NCI-H146 (cell line): ENCODE measurements at places on chromosomes 12 and 14.

DNA sequence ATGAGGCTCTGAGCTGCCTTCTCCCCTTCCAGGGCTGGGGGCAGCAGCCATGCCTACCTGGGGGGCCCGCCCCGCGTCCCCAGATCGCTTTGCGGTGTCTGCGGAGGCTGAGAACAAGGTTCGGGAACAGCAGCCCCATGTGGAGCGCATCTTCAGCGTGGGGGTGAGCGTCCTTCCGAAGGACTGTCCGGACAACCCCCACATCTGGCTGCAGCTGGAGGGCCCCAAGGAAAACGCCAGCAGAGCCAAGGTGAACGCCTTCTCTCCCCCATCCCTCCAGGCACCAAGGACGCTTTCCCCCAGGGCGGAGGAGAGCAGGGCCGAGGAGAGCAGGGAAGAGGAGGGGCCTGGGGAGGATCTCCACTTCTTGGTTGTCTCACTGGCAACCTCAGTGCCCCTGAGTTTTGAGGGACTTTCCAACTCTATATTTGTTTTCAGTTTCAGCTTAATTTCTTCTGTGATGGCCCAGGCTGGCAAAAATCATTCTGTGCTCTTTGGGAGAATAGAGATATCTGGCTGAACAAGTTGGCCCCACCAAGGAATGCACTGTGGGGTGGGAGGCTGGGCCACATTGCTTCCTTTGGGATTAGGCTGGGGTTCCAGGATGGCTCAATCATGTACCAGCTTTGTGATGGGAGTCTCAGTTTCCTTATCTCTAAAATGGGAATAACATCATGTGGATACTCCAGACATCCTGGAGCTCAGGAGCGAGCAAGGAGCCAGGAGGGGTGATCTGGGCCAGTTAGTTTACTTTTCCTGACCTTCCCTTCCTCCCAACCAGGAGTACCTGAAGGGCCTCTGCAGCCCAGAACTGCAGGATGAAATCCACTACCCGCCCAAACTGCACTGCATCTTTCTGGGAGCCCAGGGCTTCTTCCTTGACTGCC lies 1.2 kb downstream of the KHNYN start:
- DNase-seq, result no peak

DNA sequence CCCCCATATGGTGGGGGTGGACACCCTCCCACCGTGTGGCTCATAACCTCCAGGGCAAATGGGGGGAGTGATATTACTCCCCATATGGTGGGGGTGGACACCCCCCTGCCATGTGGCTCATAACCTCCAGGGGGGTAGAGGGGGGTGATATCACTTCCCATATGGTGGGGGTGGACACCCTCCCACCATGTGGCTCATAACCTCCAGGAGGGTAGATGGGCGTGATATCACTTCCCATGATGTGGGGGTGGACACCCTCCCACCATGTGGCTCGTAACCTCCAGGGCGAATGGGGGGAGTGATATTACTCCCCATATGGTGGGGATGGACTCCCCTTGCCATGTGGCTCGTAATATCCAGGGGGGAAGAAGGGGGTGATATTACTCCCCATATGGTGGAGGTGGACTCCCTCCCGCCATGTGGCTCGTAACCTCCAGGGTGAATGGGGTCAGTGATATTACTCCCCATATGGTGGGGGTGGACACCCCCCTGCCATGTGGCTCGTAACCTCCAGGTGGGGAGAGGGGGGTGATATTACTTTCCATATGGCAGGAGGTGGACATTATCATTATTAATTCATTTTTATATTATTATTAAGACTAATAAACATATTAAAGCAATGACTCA lies 51.2 kb upstream of the OXA1L start:
- no peak for DNase-seq

DNA sequence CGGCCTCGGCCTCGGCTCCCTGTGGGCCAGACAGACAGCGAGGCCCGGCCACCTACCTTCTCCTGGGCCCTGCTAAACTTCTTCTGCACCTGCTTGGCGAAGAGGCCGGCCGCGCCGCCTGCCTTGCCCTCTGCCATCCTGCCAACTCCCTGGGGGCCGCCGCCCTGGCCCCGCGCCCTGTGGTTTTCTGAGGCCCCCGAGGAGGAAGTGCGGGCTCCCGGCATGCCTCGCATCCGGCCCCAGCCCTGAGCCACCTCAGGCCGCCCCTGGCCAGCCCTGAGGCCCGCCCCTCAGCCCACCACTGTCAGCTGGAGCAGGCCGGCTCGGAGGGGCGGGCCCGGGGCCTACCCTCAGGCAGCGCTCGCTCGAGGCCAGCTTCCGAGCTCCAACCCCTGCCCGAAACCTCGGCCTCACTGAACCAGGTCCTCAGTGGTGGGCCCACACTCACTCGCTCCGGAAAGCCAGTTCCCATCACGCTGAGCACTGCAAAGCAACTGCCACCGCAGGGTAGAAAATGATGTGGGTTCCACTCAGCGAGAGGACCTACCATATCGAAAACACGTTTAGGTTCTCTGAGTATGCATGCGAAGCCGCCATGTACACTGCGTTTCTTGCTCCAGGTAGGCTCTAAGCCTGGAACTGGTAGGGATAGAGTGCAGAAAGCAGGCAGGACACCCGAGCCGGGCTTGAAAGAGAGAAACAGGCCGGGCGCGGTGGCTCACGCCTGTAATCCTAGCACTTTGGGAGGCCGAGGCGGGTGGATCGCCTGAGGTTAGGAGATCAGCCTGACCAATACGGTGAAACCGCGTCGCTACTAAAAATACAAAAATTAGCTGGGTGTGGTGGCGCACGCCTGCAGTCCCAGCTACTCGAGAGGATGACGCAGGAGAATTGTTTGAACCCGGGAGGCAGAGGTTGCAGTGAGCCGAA lies at the start of gene BIN2:
Gene BIN2 (minus strand): TSS at position 209 of the 930 bp plus-strand sequence. CDS start 72 bp downstream, at position 137.
- DNase-seq, result no peak

GRCh38 chr12:7571257-7571656 lies 67.7 kb upstream of the CD163 start:
- DNase-seq, result no peak

GRCh38 chr14:61103541-61104339 lies 122.7 kb downstream of the SLC38A6 start:
- DNase-seq, result no peak

DNA sequence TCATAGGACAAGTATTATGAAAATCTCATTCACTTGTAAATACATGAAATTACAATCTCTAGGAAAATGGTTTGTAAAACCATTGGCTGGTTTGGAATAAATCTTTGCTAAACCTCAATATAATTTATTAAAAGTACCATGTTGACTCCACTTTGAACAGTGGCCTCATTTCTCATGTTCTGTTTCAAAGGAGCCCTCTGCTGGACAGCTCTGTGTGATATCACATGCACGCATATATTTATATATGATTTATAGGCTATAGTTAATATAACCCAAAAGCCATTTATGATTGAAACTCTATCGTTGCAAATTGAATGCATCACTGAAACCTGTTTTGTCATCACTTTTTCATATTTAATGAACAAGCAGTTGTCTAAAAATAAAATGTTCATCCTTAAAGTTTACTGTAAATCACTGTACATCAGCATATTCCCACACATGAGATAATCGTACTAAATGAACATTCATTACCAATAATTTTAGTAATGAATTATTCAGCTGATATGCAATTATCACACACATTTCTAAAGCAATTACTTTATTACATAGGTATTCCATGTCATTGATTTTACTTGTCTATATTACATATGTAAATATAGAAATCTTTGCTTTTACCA lies 493.8 kb downstream of the NPAS3 start:
- DNase-seq, result peak; percentile 9

DNA sequence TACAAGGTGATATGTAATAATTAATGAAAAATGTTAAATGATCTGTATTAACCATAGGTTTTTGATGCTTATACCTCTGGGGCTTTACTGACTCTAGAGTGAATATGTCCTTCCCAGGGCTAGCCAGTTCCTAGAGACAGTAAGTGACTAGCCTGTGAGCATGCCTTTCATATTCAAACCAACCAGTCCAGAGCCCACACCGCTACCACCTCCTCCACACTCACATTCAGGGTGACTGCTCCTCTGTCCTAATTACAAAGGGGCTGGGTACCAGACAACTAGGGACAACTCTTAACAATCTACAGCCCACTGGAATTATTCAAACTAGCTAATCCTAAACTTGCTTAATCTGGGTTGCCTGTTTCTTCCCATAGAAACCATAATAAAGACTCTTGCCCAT lies 49.0 kb downstream of the RALGAPA1 start:
- DNase-seq, result no peak

- DNase-seq, result no peak
Observed at GRCh38 chr12:16096273-16096849, 181.1 kb downstream of the SLC15A5 start.

- no peak for DNase-seq
Observed at GRCh38 chr12:112218150-112218549, 92.8 kb downstream of the TRAFD1 start.

- DNase-seq, result peak; percentile 44
Observed at GRCh38 chr14:102898298-102898697, 24.2 kb upstream of the AMN start.

DNA sequence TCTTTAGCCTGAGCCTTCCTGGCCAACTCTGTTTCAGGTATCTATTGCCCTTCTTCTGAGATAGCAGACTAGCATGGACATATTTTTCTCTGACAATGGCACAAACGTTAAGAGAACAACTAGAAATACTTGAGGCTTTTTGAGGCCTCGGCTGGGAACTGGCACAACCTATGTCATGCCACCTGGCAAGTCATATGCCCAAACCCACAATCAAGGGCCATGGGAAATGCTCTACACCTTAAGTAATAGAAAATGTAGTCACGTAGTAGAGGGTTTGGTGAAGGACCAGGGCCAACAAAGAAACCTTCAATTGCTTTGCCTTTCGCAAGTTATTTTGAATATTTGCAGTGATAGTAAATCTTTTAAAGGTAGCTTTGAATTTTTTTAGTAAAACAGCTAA lies 325.4 kb downstream of the ZFP36L1 start:
- no peak for DNase-seq

DNA sequence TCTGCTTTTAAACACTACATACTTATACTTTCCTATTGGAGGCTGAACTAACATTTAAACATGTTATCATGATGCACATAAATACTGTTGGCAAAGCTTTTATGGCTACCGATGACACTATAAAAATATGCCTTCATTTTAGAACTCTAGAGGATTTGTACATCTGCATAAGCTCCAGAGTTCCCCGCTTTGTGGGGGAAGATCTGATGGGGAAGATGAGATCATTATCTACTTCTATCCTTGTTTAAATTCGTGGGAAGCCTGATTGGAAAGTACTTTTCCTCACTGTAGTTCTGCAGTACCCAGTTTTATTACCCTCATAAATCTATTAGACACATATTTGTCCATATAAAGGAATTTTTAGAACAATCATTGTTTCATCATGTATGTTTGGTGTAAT lies 299.6 kb upstream of the ATP2B1 start:
- no peak for DNase-seq

DNA sequence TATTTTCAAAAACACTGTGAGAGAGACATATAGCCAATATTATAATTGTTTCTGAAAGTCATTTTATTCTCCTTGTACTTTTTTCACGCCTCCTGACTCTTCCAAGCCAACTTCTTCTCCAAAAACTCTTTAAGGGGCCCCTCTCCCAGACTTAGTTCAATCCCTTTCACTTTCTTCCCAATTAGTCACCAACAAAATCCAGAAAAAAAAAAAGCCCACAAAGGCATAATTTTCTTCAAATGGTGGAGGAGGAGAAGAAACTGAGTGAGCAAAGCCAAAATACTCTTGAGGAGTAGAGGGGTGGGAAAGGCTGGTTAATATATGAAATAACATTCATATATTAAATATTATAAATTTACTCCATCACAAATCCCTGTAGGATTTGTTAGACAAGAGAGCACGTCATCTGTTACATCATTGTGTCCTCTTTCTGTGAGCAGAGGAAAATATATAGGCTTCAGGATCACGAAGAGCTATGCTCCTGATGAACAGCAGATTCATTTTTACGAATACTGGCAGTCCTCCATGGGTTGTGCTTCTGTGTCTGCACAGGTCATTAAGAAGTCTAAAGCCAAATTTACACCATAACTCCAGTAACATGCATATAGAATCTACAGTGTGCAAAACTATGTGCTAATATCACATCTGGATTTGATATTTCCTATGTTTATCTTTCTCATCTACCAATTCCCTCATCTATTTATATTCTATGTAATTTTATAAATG lies 25.9 kb upstream of the NID2 start:
- DNase-seq, result no peak

DNA sequence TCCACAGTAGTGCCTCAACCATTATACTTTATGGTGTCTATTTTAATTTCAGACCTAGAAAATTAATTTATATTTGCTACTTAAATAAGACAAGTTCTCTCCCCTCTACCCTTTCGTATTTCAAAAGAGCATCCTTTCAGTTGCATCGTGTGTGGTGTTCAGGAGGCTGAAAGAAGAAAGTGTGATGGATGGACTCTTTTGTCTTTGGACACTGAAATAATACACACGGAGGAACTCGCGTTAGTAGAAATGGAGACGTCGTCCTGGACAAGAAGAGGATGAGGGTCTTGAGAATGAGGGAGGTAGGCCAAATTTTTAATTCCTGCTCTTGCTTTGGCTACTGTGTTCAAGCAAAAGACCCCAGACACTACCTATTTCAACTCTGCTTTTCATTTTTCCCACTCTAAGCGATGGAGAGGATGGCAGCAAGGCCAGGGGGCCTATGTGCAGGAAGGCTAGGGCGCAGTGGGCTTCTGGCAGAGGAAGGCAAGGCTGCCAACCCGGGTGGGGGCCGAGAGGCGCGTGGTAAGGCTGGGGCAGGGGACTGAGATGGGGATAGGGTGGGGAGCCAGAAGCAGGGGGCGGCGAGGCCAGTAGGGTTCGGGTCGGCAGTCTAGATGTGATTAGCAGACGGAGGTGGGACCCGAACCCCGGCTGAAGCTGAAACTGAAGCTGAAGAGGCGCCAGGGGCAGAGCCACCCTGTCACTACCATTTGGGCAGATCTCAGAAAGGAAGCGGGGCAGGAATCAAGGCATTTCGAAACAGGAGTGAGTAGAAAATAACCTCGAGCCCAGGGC lies 722 bp downstream of the TMED8 start:
- peak; percentile 43 for DNase-seq

- no peak for DNase-seq
Observed at GRCh38 chr14:78412475-78412874, 242.3 kb downstream of the NRXN3 start.

DNA sequence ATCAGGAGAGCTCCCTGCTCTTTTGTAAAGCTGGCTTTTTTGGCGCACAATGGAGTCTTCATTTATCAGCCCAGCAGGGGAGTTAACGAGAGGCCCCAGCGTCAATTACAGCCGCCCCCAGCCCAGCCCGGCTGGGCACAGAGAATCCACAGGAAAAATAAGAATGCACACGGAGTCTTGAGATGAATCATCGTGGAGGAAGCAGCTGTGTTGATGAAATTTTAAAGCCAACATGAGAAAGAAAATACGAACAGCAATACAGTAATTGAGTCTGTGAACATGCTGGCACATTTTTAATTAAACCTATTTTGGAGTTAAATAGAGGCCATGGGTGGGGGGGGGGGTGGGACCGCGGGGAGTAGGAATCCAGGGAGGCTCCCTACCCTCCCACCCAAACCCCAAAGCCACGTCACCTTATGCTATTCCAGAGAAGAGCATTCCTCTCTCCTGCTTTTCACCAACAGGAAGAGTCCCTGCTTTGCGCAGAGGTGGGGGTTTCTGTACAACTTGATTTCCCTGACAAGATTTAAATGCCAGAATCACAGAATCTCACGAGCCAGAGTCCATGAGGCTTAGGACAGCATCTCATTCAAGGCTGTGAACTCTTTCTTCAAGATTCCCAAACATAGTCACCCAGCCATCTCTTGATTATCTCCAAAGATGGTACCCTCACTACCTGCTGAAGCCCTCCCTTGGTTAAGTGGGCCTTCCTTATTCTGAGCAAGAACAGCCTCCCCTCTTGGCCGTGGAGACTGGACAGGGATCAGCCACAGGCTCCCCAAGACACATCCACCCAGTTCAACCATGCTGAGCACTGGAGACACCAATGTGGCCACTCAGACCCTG lies 50.3 kb downstream of the CCNK start:
- DNase-seq, result peak; percentile 77

GRCh38 chr12:130911933-130912332 lies 40.1 kb downstream of the RAN start:
- no peak for DNase-seq
